Inflammatory macrophage treated with lipopolysaccharide for 1 hour (primary cell): ENCODE measurements at places on chromosomes 13 and 19.

GRCh38 chr19:29191005-29191404 is 21.9 kb downstream of the UQCRFS1 start:
- no peak for DNase-seq

- no peak for DNase-seq
Measured at GRCh38 chr13:55263045-55263444, 1877.7 kb upstream of the PRR20A start.

DNA sequence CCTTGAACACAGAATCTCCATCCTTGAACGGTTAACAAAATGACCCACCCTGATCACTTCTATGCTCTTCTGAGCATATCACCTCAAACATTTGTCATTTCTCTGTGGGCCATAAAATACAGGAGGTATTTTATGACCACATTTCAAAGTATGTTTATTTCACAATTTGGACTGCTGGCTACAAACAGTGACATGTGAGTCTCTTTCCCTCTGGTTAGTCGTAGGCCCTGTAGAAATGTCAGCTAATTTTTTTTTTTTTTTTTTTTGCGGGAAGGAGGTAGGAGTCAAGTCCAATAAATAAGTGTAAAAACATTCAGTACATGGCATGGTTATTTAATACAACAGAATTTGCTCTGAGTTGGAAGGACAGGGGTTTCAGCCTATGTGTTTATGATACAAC is 70.7 kb downstream of the FOXO1 start:
- no peak for DNase-seq

DNA sequence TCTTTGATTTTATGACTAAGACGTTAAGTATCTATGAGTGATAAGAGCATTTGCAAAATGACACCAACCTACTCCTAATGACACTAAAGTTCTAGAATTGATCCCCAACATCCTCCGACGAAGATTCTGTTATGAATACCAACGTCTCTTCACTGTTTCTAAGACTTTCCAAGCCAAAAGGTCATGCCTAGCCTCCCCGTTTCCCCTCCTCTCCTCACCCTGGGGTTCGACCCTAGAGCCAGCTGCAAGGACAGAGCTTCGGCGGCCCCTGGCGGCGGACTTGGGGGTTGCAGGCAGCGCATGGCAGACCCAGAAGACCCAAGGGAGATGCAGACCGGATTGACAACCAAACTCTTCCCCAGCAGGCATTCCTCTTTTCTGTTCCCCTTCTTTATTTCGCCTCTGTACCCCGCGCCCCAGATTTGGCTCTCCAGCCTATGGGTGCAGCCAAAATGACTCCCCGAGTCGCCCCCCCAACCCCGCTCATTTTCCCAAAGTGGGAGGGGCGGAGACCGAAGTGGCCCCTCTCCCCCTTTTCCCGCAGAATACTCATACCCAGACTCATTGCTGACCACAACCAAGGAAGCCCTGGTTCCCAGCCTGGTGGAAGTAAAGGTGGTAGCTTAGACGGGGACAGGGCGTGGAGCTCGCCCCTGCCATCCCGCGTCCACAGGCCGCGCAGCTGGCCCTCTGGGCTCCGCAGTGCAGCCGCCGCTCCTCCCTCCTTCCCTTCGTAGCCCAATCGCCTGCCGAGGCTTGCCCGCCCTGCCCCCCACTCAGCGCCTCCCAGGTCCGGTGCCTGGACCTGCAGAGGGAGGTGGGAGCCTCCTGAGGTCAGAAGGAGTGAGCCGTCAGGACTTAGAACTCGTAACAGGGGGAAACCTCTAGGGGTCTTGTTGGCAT is 4.1 kb upstream of the EML2 start:
- peak; percentile 97 for DNase-seq

GRCh38 chr19:38808741-38809140 is 4.0 kb downstream of the LGALS4 start:
- no peak for DNase-seq

DNA sequence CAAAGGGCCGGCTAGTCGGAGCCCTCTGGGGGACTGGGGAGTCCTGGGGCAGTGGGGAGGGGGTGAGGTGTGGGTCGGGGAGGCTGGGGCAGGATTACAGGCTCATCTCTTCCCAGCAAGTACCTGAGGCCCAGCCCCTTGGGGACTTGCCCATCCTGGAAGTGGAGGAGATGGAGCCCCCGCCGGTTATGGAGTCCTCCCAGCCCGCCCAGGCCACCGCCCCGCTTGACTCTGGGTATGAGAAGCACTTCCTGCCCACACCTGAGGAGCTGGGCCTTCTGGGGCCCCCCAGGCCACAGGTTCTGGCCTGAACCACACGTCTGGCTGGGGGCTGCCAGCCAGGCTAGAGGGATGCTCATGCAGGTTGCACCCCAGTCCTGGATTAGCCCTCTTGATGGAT is 9.9 kb downstream of the PALM3 start:
- DNase-seq = no peak

GRCh38 chr13:78524936-78525335 is 78.4 kb downstream of the POU4F1 start:
- no peak for DNase-seq

- no peak for DNase-seq
Measured at GRCh38 chr19:1526979-1527649, 3.2 kb downstream of the PLK5 start.

- no peak for DNase-seq
Measured at GRCh38 chr19:4966591-4966990, 2.3 kb upstream of the KDM4B start.

GRCh38 chr13:95698047-95698749 is 21.3 kb downstream of the DNAJC3 start:
- no peak for DNase-seq

DNA sequence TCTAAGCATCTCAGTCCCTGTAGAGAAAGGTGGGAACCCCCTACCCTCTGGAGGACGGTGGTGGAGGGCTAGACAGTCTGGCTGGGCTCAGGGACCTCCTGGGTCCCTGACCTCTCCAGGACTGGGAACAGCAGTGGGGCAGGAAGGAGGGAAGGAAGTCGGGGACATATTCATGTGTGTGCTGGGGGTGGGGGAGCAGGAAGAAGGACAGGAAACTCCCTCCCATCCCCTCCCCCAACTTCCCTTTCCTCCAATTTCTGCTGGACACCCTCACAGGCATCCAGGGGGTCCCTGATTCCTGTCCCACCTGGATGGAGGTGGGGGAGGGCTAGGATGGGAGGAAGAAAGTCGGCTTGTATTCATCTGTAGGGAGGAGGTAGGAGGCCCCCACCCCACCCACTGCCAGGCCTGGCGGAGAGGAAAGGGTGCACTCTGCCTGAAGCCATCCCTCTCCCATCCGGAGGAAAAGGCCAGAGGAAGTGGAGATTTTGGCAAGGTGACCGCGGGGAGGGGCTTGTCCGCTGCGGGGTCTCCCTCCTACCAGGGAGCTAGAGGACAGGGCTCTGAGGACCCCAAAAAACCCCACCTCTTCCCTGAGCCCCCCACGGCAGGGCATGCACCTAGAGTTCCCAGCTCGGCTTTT is 2.3 kb downstream of the NOVA2 start:
- DNase-seq = no peak

- DNase-seq = no peak
Measured at GRCh38 chr13:75432045-75432444, 49.9 kb downstream of the TBC1D4 start.

DNA sequence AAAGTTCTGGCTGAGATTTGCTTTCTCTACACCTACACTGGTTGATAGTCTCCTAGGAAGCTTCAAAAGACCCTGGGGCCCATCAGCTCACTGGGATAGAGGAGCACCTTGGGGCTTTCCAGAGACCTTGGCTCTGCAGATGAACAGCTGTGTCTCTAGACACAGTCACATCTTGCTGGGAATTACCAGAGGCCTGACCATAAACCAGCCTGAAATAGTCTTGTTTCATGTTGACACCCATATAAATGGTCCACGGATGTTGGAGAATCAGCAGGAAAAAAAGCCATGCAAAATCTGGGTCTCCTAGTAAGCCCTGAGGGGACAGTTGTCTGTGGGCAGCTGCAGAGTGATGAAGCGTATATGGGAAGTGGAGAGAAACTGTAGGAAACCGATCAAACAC is 207.6 kb downstream of the DNAJC15 start:
- DNase-seq = no peak

DNA sequence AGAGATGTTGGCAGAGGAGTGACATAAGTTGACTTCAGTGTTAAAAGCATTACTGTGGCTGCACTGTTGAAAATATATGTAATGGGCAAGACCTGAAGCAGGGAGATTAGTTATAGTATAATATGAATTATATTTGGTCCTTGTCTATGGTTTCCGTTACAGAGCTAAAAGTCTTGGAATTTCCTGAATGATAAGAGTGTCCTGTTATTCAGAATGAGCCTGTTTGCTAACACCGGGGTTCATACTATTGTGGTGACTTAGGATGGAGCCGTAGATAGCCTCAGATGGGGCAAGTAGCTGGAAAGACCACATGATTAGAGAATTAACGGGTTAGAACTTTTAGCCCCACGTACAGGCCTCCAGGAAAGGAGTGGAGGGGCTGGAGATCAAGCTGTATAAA is 5.7 kb downstream of the USPL1 start:
- no peak for DNase-seq

- DNase-seq = no peak
Measured at GRCh38 chr13:105841286-105841685, 694.2 kb downstream of the EFNB2 start.

GRCh38 chr13:34035676-34036325 is 217.9 kb downstream of the RFC3 start:
- no peak for DNase-seq

- no peak for DNase-seq
Measured at GRCh38 chr13:74966814-74967424, 515.0 kb downstream of the TBC1D4 start.

- no peak for DNase-seq
Measured at GRCh38 chr19:32022044-32022640, 323.3 kb upstream of the ZNF507 start.

DNA sequence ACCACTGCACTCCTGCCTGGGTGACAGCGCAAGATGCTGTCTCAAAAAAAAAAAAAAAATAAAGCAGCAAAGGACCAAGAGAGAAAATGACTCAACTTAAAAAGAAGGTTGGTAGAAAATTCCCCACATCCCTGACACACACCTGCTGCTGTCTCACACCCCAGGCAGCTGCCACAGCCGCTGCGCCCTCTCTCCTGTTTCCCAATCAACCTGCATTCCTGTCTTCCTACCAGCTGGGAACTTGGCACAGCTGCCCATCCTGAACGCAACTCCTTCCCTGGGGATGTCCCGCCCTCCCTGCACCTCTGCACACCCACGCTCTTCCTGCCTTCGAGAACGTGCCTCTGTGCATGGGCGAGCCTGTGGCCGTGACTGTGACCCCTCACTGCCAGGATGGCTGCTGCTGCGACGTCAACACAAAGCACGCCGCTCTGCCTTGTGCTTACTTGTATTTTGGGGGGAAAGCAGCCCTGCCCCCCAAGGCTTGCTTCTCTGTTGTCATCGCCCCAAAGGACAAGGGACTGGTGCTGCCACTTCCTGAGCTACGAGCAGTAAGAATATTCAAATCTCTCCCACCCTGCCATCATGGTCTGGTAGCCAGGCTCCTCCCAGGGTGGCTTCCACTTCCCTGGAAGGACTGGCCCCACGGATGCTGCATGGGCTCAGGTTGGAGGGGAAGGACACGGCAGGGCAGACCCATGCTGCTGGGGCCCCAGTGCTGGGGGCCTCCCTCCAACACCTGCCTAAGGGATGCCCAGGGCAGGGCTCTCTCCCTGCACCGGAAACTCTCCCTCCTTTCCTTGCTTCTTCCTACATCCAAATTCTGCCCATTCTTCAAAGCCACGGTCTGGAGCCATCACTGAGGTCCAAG is 20.7 kb downstream of the SH3GL1 start:
- DNase-seq = no peak

DNA sequence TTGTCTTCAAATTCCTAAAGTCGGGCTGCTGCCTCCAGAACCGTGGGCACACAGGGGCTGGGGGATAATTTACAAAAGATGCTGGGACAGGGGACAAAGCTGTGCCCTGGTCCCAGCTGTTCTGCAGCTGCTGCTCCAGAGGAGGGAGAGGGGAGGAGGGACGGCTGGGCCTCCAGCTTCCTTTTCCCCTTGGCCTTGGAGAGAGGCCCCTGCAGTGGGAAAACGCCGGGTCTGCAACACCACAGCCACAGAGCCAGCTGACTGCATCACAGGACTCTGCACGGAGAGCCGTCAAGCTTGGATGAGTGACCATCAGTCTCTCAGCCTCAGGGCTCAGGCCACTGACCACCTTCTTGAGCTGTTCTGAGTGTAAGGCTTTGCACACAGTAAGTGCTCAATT is 6.1 kb downstream of the DOCK6 start:
- DNase-seq = no peak

GRCh38 chr19:19670070-19670551 is 1.5 kb downstream of the ZNF101 start:
- peak; percentile 45 for DNase-seq

DNA sequence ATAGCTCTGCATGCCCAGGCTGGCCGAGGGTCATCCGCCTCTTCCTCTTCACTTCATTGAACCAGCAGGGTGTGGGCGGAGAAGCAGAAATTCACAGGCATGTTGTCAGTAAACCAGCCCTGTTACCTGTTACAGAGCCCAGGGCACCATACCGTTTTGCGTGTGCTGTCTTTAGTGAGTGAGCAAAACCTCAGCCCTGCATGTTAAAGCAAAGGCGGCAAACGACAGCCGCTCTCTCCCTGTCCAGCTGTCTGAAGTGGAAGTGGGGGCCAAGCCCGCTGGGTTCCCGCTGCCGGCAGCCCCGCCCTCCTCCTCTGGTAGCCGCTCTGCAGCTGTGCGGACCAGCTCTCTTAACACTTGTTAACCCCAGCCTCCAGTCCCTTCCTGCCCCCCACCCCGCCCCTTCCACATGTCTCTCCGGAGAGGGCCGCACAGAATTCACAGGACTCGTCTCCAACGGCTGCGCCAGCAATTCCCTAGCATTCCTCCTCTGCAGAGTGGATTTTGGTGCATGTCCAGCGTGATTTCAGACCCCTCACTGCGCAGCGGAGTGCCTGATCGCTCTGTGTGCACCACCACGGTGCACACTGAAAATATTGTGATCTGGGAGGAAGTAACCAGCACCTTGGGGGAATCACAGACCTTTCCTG is 12.7 kb downstream of the KLHL26 start:
- DNase-seq = peak; percentile 23

- no peak for DNase-seq
Measured at GRCh38 chr13:89212186-89212585, 1541.0 kb downstream of the SLITRK5 start.

DNA sequence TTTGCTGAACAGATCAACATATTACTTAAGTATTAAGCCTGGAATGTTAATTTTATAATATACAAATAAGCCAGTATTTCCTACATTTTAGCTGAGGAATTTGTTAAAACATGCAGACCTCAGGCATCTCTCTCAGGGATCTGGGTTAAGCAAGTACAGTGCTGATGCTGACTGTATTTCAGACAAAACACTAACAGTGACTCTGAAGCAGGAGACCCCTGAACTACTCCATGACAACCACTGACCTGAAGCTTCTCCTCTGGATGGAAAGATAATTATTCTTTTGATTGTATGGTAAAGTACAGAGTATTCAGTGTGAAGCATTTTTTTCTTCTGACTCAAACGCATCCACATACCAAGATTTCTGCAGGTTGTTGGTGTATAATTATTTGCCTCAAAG is 680.8 kb downstream of the LIG4 start:
- DNase-seq = no peak

DNA sequence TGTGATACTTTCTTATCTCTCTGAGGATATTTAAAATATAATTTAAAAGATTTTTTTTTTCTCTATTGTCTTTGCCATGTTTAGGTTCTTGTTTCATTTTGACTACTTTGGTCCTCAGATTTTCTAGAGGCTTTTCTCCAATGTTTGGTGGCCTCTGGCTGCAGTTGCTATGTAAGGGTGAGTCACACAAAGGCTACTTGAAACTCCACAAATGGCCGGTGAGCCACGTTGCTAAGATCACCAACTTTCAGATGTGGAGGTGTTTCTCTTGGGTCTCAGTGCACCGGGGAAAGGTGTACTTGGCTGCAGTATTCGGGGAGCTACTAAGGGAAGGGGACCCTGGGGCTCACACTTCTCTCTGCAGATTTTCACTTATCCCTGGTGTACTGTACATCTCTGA is 248.1 kb downstream of the HS6ST3 start:
- DNase-seq = no peak
